ENCODE measurements at places on chromosomes 11 and 22.
A peak's percentile ranks its signal among the peaks of the same experiment; 100 is the strongest.

DNA sequence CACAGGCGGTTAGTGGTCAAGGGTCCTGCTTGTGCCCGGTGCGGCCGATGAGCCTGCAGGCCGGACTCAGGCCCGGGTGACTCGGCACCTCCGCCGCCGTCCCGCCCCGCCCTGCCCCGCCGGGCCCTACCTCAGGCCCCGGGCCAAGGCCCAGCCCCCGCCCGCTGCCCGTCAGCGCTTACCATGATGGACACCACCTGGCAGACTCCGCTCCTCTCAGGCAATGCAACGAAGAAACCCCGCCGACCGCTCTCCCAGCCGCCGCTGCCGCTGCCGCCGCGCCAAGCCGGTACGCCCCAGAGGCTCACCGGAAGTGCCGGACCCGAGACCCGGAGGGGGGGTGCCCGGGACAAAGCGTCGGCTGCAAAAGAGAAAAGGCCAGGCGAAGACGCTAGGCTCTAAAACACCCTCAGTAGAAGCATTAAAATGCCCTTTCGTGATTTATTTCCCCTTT is at the start of gene UFD1:
UFD1 (minus strand) TSS at position 293 of the 454 bp plus-strand sequence; CDS start at position 185, 108 bp downstream.
- DNase-seq = peak; percentile 24

- no peak for DNase-seq
Measured at GRCh38 chr11:123904932-123905331, 3.0 kb downstream of the OR8D4 start.

- DNase-seq = no peak
Measured at GRCh38 chr11:23542816-23543215, 682.5 kb upstream of the CCDC179 start.

DNA sequence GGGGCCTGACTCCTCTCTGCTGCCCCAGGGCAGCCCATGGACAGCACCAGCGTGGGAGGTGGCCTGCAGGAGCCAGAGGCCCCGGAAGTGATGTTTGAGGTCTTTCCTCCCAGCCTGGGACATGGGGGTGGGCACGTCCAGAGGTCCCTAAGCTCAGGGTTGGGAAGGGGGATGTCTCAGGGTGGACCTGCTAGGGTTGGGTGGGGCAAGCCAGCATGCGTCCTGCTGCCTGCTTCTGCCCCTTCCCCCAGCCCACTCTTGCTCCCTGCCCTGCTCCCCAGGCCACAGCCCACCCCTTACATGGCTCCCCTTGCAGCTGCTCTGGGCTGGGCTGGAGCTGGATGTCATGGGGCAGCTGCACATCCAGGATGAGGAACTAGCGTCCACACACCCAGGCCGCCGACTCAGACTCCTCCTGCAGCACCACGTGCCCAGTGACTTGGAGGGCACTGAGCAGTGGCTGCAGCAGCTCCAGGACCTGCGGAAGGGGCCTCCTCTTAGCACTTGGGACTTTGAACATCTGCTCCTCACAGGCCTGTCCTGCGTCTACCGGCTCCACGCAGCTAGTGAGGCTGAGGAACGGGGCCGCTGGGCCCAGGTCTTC is 1.3 kb downstream of the FAM180B start:
- DNase-seq = no peak
